Panc1 (cell line): ENCODE measurements at places on chromosomes 4 and X.

- H3K4me1 ChIP-seq = no peaks in the 10 kb centered on the region
- no peak overlapping the region for H3K27ac ChIP-seq
- H3K36me3 ChIP-seq = no peaks in the 10 kb centered on the region
- H3K27me3 ChIP-seq = no peaks in the 10 kb centered on the region
- H3K4me3 ChIP-seq = no peak overlapping the region
Observed at GRCh38 chr4:100574607-100575006, 56.8 kb upstream of the EMCN start.

DNA sequence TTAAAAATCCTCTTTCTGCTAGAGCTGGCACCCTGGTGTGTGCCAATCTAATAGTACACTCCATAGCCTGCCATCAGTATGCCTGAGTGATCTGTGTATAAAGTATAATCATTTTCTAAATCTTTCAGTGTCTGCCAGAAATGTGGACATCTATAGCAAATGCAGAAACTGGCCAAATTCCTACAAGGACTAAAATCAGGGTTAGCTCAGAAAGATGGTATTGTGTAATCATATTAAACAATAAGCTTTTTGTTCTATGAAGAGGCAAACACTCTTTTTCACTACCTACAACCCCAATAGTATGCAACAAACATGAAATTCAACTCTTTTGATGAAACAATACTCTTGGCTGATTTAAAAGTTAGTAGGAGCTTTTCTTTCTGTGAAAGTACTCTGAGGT is 7.7 kb upstream of the TXLNG start:
- no peaks in the 10 kb centered on the region for H3K4me1 ChIP-seq
- no peak for DNase-seq
- no peaks in the 10 kb centered on the region for H3K27me3 ChIP-seq

DNA sequence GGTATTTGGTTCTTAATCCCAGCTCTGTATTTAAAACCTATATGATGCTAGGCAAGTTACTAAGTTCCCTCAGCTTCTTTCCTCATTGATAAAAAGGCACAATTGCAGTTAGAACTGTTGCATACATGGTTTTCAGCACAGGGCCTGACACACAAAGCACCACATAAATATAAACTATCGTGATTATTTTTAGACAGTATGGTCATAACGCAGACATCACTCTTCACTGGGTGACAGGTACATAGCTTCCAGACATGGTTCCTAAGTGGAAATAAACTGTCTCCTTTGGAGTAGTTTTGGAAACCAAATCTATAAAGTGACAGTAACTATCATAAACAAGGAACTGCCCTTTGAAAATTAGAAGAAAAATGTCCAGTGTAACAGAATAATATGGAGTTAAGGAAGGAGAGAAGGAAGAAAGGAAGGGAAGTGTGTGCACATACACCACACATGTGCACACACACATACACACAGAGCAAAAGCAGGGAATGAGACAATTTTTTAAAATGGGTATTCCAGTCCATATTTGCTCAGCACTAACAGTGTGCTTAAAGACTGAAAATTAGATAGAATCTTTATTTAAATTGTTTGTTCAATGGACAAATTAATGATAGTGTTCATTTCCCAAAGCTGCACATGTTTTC is 12.5 kb upstream of the G3BP2 start:
- no peaks in the 10 kb centered on the region for H3K4me1 ChIP-seq
- no peak overlapping the region for H3K27ac ChIP-seq
- no peak for DNase-seq
- H3K27me3 ChIP-seq = no peaks in the 10 kb centered on the region
- no peak overlapping the region for H3K4me3 ChIP-seq

- no peak for DNase-seq
- no peaks in the 10 kb centered on the region for H3K4me1 ChIP-seq
- H3K27ac ChIP-seq = no peak overlapping the region
- no peaks in the 10 kb centered on the region; the same call in 1 of the 2 replicates for H3K27me3 ChIP-seq
- H3K4me3 ChIP-seq = no peak overlapping the region
Observed at GRCh38 chr4:4752576-4753401, 106.7 kb upstream of the MSX1 start.

DNA sequence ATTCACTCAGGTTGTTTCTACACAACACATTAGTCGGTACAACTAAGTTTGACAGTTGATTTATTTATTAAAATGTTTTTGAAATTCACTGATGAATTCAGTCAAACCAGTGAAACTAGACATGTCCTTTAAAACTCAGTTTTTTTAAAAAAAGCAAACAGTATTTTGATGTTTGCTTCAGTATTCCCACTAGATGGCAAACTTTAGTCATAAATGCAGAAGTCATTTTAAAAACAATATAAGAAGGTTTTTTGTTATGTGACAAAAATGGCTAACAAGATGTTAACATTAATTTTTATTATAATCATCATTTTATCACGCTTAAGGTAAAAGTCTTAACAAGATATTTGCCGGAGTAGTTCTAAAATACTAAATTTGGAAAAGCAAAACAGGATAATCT is 1337.8 kb upstream of the DIAPH2 start:
- H3K36me3 ChIP-seq = no peaks in the 10 kb centered on the region
- H3K4me3 ChIP-seq = no peak overlapping the region
- no peak for DNase-seq
- H3K4me1 ChIP-seq = no peaks in the 10 kb centered on the region
- H3K27ac ChIP-seq = no peak overlapping the region

- peaks cover 10% of the 10 kb centered on the region for H3K27me3 ChIP-seq
- H3K4me3 ChIP-seq = no peak overlapping the region
- no peak overlapping the region for H3K27ac ChIP-seq
- no peak for DNase-seq
- no peaks in the 10 kb centered on the region for H3K36me3 ChIP-seq
Observed at GRCh38 chrX:101668143-101668542, 8.5 kb upstream of the ARMCX2 start.

DNA sequence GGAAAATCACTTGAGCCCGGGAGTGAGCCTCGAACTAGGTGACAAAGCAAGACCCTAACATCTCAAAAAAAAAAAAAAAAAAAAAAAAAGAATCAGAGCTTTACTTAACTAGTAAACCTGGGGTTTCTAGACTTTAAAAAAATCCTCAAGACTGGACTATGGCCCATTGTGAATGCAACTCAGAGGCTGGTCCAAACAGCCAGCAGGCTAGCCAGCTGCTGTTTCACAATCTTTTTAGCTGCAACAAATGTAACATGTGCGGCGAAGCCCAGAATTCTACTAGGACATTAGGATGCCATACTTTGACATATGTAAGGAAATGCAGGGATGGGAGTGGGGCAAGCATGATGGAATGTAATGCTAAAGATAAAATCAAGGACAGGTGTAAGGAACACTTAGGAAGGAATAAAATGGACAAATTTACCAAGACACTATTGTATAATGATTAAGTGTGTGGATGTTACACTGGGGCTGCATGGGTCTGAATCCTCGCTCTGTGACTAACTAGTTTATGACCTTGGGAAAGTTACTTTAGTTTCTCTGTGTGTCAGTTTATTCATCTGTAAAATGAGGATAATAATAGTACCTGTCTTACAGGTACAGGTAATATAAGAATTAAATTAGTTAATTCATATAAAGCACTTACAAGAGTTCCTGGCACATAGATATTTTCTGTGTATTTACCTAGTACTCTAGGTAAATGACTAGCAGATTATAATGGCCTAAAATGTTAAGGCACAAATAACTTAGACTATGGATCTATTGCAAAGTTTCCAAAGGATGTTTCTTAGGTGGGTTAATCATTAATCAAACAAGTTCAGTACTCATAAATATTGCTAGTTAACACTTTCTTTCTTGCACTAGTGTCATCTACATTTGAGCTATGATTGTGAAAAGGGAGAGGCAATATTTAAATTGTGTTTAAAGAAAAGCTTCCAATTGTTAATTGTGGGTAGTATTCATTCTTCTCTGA is 49.5 kb downstream of the HELQ start:
- H3K27me3 ChIP-seq = no peaks in the 10 kb centered on the region
- H3K4me3 ChIP-seq = no peak overlapping the region
- no peak for DNase-seq

GRCh38 chrX:38311743-38312142 is 15.6 kb downstream of the RPGR start:
- H3K4me3 ChIP-seq = no peak overlapping the region
- DNase-seq = no peak
- H3K27me3 ChIP-seq = no peaks in the 10 kb centered on the region
- no peaks in the 10 kb centered on the region for H3K4me1 ChIP-seq

DNA sequence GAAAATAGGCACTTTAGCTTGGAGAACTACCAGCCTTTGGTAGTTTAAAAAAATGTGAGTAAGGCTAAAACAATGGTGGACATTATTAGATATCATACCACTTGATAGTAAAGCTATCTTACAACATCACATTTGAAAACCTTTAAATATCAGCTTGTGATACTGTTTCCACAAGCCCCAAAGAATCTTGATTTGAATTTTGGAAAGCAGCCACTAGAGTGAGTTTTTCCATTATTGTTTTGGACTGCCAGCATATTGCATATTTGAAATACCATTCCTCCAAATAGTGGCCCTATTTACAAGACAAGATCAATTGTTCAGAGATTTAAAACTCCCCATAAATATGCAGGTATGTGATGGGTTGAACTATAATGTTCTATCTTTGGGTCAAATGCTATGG is 303.0 kb upstream of the PRPS2 start:
- H3K27ac ChIP-seq = no peak overlapping the region
- H3K27me3 ChIP-seq = no peaks in the 10 kb centered on the region
- no peak overlapping the region for H3K4me3 ChIP-seq
- no peaks in the 10 kb centered on the region for H3K36me3 ChIP-seq

DNA sequence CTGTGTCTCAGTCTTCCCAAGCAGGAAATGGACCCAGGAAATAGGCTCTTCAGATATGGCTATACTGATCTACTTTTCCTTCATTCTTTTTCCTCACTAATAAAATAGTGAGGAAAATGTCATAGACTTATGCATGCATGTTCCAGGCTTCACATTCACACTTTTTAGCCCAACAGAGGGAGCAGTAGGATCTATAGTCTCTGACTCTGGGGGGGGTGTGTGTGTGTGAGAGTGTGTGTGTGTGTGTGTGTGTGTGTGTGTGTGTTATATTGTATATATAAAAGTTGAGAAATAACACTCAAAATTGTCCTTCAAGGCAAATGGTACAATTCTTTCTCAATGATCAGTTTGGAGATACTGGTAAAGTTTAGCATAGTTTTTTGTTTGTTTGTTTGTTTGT is 297.2 kb upstream of the GALNT7 start:
- DNase-seq = no peak
- no peaks in the 10 kb centered on the region for H3K36me3 ChIP-seq
- H3K4me3 ChIP-seq = no peak overlapping the region

DNA sequence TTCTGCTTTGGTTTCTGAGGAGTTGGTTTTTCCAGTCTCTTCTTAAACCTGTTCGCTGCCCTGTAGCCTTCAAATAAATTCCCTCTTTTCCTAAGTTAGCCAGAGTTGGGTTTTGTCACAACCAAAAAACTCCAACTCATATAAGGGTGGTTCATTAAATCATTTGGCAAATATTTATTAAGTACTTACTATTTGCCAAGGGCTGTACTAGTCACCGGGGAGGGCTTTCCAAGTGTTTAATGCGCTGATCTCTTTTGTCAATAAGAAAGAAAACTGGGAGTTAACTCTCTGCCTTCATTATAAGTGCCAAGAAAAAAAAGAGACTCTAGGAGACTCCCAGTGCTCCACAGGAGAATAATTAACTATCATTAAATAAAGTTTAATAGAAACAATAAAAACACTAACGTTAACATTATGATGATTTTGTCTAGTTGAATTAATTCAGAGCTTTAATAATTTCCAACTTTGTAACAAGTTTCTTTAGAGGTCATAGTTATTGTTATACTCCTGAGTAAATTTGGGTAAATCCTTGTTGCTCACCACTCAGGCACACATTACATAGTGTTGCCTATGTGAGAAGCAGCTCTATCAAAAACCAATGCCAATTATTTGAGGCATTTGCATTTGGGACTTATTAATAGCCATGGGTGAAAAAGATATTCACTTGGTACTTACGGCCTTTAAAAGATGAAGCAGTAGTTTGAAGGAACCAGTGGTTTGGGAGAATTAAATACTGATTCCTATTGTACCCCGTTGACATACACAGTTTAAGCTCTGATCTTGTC is 122.5 kb upstream of the TEX13D start:
- no peak for DNase-seq
- no peaks in the 10 kb centered on the region for H3K27me3 ChIP-seq
- no peak overlapping the region for H3K27ac ChIP-seq

- H3K4me1 ChIP-seq = no peaks in the 10 kb centered on the region
- no peaks in the 10 kb centered on the region for H3K36me3 ChIP-seq
- H3K27ac ChIP-seq = no peak overlapping the region
Observed at GRCh38 chr4:72629540-72629939, 60.5 kb upstream of the ADAMTS3 start.

DNA sequence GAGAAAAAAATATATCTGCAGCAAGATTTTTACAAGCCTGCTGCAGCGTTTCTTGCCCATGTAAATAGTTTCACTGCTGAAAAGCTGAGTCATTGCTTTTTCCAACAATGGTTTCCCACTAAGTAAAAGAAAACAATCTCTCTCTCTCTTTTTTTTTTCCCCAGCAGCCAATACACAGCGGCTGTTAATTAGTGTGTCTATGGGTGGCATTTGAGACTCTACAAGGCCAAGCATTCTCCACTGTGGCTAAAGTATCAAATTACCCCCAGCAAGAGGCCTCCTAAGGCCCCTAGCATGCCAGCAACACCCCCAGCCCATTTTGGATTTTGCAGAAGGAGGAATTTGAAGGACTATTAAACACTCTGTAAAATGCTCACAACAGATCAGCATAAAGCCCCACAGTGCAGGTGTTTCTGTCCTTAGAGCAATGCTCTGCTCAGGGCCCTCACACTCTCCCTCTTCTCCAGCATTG is 837.4 kb downstream of the TRIML1 start:
- no peak for DNase-seq
- H3K4me3 ChIP-seq = no peak overlapping the region
- no peak overlapping the region; the same call in 1 of the 2 replicates for H3K27ac ChIP-seq
- H3K27me3 ChIP-seq = no peaks in the 10 kb centered on the region
- no peaks in the 10 kb centered on the region for H3K36me3 ChIP-seq

GRCh38 chrX:30153881-30154260 is 61.5 kb upstream of the MAGEB2 start:
- H3K4me3 ChIP-seq = no peak overlapping the region
- no peaks in the 10 kb centered on the region for H3K36me3 ChIP-seq
- no peaks in the 10 kb centered on the region for H3K27me3 ChIP-seq
- no peak for DNase-seq
- no peaks in the 10 kb centered on the region for H3K4me1 ChIP-seq

DNA sequence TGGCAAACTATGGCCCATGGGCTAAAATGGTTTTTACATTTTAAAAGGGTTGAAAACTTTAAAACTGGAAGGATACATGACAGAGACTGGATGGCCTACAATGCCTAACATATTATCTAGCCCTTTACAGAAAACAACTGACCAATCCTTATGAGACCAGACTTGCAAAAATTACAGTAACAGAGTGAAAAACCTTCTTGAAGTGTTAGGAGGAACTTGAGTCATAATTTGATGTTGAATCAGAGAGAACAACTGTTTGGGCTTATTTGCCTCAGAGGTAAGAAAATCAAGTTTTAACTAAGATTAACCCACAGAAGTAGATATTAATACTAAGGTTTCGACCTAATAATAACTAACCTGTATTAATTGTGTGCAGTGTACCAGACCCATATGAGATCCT is 12.4 kb upstream of the NAP1L5 start:
- H3K27me3 ChIP-seq = no peaks in the 10 kb centered on the region
- H3K36me3 ChIP-seq = no peaks in the 10 kb centered on the region
- H3K4me3 ChIP-seq = no peak overlapping the region
- no peak overlapping the region for H3K27ac ChIP-seq
- no peak for DNase-seq

- H3K4me3 ChIP-seq = no peak overlapping the region
- H3K4me1 ChIP-seq = no peaks in the 10 kb centered on the region
- no peaks in the 10 kb centered on the region for H3K36me3 ChIP-seq
Observed at GRCh38 chrX:124211312-124211942, 121.0 kb upstream of the TEX13D start.
